ENCODE measurements at places on chromosomes 4 and X. TPM values are rescaled to one million over a fixed set of nuclear protein-coding genes. Genes with fewer than 3 reads are reported as not detected.

The AP1S2 gene
- 12.3 TPM for total RNA-seq

The SSX2B gene
- not detected for total RNA-seq

DNA sequence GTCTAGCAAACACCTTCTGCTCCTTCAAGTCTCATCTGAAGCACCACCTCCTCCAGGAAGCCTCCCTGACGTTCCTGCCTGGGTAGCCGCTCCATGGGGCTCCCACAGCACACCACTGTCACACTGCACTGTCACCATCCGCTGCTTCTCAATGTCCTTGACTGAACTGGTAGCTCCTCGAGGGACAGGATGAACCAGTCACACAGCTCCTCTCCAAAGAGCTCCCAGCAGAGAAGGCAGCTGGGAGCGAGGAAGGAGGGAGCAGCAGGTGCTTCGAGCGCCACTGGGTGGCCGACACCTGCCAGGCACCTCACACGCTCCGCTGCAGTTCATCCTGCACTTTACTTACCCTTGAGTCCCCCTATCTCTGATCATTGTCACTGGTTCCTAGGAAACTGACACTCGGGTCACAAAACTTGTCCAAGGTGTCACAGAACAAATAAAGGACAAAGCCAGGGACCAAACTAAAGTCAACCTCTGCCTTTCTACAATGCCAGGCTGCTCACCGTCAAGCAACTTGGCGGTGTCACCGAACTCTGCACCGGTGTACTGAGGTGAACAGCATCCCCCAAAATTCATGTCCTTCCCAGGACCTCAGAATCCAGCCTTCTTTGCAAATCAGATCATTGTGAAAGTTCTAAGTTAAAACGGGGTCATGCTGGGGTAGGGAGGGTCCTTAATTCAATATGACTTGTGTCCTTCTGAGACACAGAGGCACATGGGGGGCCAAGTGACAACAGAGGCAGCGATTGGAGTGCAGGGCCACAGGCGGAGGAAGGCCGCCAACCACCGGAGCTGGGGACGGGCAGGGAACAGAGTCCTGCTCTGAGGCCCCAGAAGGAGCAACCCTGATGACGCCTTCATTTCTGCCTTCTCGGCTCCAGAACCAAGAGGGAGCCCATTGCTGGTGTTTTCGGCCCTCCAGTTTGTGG, 5.5 kb upstream of the S100P start:
- H3K4me3 ChIP-seq, result no peak overlapping the region
- H3K27me3 ChIP-seq, result no peaks in the 10 kb centered on the region
- DNase-seq, result no peak
- peaks cover 21% of the 10 kb centered on the region for H3K4me1 ChIP-seq
- no peak overlapping the region for H3K27ac ChIP-seq
- H3K36me3 ChIP-seq, result no peaks in the 10 kb centered on the region

- H3K4me1 ChIP-seq, result no peaks in the 10 kb centered on the region
- H3K36me3 ChIP-seq, result no peaks in the 10 kb centered on the region
- no peak for DNase-seq
- no peaks in the 10 kb centered on the region for H3K27me3 ChIP-seq
- H3K27ac ChIP-seq, result no peak overlapping the region
- H3K4me3 ChIP-seq, result no peak overlapping the region
These were observed 93.4 kb upstream of the SHOX start for GRCh38 chrX:537151-537550.

DNA sequence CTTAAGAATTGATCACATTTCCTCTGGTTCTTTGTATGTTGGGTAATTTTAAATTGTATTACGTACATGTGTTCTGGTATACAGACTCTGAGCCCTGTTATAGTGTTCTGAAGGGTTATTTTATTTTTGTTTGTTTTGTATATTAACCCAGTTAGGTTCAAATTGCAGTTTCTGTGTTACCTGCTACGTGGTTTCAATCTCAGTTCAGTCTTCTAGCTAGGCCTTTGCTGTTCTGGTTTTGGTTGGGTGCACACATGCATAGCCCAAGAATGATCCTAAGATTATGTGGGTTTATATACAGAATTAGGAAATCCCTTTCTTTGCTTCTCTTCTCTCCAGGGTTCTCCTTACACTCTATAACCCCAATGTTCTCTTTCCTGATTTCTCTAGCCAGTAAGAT, 161.0 kb downstream of the PPP1R2C start:
- H3K36me3 ChIP-seq, result no peaks in the 10 kb centered on the region
- peaks cover 4% of the 10 kb centered on the region for H3K27me3 ChIP-seq
- H3K4me3 ChIP-seq, result no peak overlapping the region
- DNase-seq, result no peak
- H3K4me1 ChIP-seq, result no peaks in the 10 kb centered on the region
- no peak overlapping the region for H3K27ac ChIP-seq

- H3K27me3 ChIP-seq, result no peaks in the 10 kb centered on the region
- no peaks in the 10 kb centered on the region for H3K4me1 ChIP-seq
- H3K4me3 ChIP-seq, result no peak overlapping the region
- H3K27ac ChIP-seq, result no peak overlapping the region
- DNase-seq, result no peak
These were observed 20.9 kb downstream of the SPATA18 start for GRCh38 chr4:52071791-52072546.

- H3K4me1 ChIP-seq, result no peaks in the 10 kb centered on the region
- no peak for DNase-seq
- no peaks in the 10 kb centered on the region for H3K27me3 ChIP-seq
- H3K4me3 ChIP-seq, result no peak overlapping the region
- H3K36me3 ChIP-seq, result peaks cover 5% of the 10 kb centered on the region
These were observed 18.2 kb downstream of the MRPL1 start for GRCh38 chr4:77880784-77881183.

GRCh38 chrX:86148024-86148511, at the start of gene DACH2:
DACH2 (plus strand) TSS chrX:86148451.
- DNase-seq, result peak; percentile 80
- no peak within 1 kb of the TSS for H3K27ac ChIP-seq
- no peaks in the 10 kb centered on the region for H3K4me1 ChIP-seq
- peaks cover 9% of the 10 kb centered on the region for H3K27me3 ChIP-seq

DNA sequence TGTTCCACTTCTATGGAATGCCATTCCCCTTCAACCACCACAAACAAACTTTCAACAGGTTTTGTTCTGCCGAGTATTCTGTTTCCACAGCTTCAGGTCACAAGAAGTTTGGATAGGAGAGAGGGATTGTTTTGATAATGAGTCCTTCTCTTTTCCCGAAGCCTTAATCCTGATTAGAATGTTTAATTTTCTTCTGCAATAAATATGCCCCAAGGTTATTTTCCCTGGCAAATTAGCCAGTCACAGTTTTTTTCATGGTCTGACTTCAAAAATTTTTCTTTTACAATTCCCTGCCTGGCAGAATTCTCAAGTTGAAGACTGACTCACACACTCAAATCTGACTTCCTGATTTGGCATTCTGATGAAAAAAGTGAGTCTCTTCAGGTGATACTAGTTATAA, 33.1 kb upstream of the EDNRA start:
- H3K27ac ChIP-seq, result no peak overlapping the region
- H3K4me1 ChIP-seq, result no peaks in the 10 kb centered on the region
- no peaks in the 10 kb centered on the region for H3K27me3 ChIP-seq
- no peaks in the 10 kb centered on the region for H3K36me3 ChIP-seq

DNA sequence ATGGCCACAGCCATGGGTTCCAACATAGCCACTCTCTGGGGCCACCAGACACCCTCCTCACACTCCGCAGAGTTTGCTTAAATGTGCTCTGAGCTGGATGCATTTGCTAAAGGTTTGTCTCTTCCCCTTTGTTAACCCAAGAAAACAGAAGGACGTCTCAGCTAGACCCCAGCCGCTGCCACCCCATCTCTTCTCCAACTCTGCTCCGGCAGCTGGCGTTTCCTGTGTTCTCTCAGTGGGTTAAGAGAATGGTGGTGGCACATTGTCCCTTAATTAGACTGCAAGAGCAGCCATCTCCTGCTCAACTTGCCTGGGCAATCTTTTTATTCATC, 43.7 kb upstream of the FAM9C start:
- H3K36me3 ChIP-seq, result no peaks in the 10 kb centered on the region
- no peak for DNase-seq
- H3K27me3 ChIP-seq, result peaks cover 3% of the 10 kb centered on the region
- no peak overlapping the region for H3K4me3 ChIP-seq
- H3K27ac ChIP-seq, result no peak overlapping the region

DNA sequence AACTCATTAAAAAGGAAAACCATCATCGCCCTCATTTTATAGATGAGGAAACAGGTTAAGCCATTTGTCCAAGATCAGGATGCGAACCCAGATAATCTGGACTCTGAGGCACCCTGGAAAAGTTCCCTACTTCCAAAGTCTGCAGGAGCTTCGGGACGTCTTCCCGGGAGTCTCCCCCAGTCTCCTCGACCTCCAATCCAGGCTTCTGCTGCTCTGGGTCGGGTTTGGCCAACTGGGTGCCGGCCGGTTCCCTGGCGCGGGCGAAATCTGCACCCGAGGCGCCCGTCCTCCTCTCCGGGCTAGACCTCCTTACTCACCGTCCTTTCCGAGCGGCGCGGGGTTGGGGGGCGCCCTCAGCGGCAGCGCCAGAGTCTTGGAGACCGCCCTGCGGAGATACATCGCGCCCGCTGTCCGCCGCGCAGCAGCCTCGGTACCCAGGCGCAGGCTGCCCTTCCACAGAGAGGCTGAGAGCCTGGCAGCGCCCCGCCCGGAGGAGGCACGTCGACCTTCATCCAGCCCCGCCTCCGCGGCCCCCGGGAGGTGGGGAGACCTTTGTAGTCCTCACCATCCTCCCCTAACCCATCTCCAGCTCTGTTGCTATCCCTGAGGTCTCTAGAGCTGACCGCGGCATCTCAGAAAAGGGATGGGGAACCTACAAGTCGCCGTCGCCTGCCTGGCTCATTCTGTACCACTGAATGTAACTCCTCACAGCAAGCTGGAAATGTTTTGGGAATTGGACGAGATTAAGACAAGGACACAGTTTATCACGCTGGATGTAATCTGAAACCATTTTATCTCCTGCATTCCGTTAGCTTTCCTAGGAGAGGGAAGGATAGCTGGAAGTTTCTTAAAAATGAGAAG, at the start of gene MGARP:
TSS of gene MGARP (minus strand) at position 466 of the 861 bp plus-strand sequence. CDS start at position 399, 67 bp downstream.
- H3K4me3 ChIP-seq, result peak within 1 kb of the TSS; percentile 34
- H3K4me1 ChIP-seq, result no peaks in the 10 kb centered on the region
- no peak for DNase-seq
- H3K36me3 ChIP-seq, result no peaks in the 10 kb centered on the region
- peaks cover 10% of the 10 kb centered on the region for H3K27me3 ChIP-seq

DNA sequence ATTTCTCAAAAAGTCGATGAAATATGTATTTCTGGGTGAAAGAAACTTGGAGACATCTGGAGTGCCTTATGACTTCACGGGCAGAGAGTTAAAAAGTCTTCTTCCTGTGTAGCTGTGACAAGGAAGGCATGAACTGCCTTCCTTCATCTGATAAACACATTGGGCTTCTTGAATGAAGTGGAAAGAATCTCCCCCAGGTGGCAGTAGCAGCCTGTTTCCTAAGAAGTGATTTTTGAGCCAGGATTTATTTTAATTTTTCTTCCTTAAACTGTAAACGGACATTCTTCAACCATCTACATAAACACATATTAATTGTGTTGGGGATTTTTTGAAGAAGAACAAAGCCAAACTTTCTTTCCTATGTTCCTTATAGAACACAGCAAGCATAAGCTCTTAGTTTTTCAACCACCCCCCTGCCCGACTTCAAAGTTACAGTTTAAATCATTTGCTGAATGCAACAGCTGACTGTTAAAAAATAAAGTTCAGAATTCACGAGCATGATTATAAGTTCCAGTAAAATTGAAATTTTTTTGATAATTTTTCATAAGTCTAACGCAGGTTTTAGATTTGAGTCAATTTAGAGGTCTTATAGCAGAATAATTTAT, 980 bp upstream of the GIMD1 start:
- H3K36me3 ChIP-seq, result no peaks in the 10 kb centered on the region
- DNase-seq, result no peak
- peaks cover 2% of the 10 kb centered on the region for H3K27me3 ChIP-seq
- no peaks in the 10 kb centered on the region for H3K4me1 ChIP-seq
- H3K4me3 ChIP-seq, result no peak overlapping the region

DNA sequence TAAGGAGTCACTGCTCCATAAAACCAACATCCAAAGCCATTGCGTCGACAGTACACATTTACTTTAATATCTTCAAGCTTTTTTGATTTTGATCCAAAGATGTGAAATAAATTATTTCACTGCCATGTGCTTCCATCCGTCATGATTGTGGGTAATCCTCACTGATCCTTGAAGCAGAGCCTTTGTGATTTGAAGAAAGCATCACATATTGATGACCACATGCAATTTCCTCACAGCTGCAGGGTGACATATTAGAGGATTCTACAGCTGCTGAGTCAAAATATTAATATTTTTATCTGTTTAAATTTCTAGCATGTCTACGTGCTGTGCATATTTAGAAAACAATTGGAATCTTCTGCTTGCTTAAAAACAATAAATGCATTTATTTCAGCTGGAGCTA, 196.8 kb upstream of the ANXA3 start:
- no peak for DNase-seq
- H3K27ac ChIP-seq, result no peak overlapping the region
- H3K4me1 ChIP-seq, result no peaks in the 10 kb centered on the region
- no peaks in the 10 kb centered on the region for H3K36me3 ChIP-seq
- H3K4me3 ChIP-seq, result no peak overlapping the region

DNA sequence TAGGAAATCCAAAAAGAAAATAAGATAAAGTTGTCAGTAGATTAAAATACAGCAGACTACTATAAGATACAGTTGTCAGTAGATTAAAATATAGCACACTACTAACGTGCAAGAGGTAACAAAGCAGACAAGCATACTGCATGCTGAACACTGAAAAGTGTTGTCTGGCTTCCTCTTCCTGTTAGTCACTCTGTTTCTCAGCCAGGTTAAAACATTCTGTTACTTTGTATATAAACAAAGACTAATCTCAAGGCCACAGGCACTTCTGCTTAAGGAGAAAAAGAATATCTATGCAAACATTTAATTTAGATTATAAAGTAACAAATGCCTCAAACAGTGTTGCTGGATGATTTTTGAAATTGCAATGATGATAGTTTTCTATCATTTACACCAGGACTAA, 41.0 kb upstream of the SCD5 start:
- no peaks in the 10 kb centered on the region for H3K27me3 ChIP-seq
- H3K4me3 ChIP-seq, result no peak overlapping the region
- DNase-seq, result no peak
- H3K27ac ChIP-seq, result no peak overlapping the region

GRCh38 chrX:29419774-29420553, 795.4 kb upstream of the MAGEB2 start:
- H3K36me3 ChIP-seq, result no peaks in the 10 kb centered on the region
- no peaks in the 10 kb centered on the region for H3K27me3 ChIP-seq
- no peak overlapping the region for H3K4me3 ChIP-seq
- H3K27ac ChIP-seq, result no peak overlapping the region

- no peaks in the 10 kb centered on the region for H3K36me3 ChIP-seq
- H3K27ac ChIP-seq, result no peak overlapping the region
- H3K4me1 ChIP-seq, result no peaks in the 10 kb centered on the region
- H3K4me3 ChIP-seq, result no peak overlapping the region
These were observed 4.4 kb downstream of the ADGRL3 start for GRCh38 chr4:61204353-61205060.

All from right lobe of liver (tissue), 6 donors.